T47D (cell line): ENCODE measurements at places on chromosomes 3 and 15.

- DNase-seq, result no peak
Observed at GRCh38 chr15:37096558-37097143, 3.7 kb downstream of the MEIS2 start.

GRCh38 chr3:15983232-15983631 lies 185.5 kb upstream of the ANKRD28 start:
- DNase-seq, result no peak

- no peak for DNase-seq
Observed at GRCh38 chr3:141311170-141311495, 57.2 kb upstream of the ZBTB38 start.

DNA sequence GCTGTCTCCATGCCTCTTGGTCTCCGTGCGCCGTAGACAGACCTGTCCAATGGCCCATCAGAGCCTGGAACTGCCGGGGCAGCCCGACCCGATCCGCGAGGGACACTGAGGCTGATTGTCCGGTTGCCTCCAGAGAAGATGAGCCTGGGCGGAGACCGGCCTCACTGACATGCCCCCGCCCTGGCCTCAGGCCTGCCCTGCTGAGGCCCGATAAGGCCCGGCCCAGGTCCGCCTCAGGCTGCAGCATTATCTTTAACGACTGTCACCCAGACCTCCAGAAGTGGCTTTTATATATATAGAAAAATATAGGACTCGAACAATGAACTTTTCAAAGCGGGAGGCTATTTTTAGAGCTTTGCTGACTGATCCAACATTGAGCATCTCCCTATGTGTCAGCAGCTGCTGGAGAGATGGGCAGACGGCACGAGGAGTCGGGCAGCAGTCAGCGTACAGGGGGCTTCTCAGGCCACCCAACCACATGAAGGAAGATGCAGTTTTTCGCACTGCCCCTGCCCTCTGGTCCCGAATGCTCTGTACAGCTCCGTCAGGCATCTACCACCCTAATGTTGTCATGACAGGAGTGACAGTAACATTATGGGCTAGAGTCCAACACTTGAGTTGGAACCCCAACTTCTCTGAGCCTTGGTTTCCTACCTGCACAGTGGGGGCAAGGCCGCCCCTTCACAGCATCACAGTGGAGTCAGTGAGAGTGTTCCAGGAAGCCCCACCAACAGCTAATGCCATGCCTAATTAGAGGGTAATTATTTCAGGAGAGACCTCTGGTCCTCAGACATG lies 112.0 kb upstream of the RPL32 start:
- DNase-seq, result no peak

GRCh38 chr15:60057554-60057953 lies 53.4 kb downstream of the FOXB1 start:
- DNase-seq, result no peak

- DNase-seq, result no peak
Observed at GRCh38 chr3:116863822-116864589, 154.4 kb downstream of the TUSC7 start.

- DNase-seq, result no peak
Observed at GRCh38 chr3:54939557-54940300, 11.9 kb upstream of the LRTM1 start.

DNA sequence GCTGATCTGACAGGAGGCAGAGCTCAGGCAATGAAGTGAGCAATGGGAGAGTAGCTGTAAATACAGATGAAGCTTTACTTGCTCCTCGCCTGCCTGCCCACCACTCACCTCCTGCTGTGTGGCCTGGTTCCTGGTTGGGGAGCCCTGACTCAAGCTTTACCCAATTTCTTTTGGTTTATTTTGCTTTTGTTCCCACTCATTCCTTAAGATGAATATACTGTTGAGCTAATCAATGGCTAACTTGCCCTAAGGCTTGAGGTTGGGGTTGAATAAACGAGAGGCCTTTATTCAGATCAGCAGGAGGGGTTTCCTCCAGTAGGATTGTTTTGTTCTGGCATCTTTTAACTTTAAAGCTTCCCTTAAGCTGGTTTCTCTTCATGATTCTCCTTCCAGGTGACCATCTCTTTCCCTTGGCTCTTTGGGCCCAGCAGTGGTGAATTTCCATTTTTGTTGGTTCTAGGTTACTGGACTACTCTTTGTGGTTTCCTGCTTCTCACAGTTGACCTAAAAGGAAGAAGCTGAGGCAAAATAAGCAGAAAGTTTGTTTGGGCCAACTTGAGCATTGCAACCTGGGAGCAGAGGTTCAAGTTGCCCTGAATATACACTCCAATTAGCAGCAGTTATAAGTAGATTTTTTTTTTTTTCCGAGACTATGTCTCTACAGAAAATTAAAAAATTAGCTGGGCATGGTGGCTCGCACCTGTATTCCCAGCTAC lies 44.4 kb downstream of the STARD9 start:
- DNase-seq, result no peak

GRCh38 chr3:188649521-188649920 lies 495.6 kb downstream of the LPP start:
- no peak for DNase-seq

DNA sequence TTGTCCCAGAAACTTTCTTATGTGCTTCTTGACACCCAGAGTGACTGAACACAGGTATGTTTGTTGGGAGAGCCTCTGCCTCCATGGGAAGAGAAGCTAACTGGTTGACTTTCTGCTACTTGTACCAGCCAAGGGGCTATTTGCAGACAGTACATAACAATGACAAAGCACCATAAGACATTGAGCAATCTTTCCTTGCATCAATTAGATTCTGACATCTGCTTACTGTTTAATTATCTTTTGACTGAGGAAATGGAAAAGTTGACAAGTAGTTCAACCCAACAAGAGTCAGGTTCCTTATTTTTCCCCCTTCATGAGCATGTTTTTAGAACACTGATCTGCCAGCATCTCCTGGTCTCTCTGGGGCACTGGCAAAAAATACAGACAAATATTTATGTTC lies 157.7 kb downstream of the RPLP1 start:
- no peak for DNase-seq
